Stimulated activated CD4-positive, alpha-beta T cell treated with anti-CD3 and anti-CD28 coated beads, Interleukin-15, amount 100 ng/mL, for 24 hours (primary cell): ENCODE measurements at places on chromosomes 11 and 22.

GRCh38 chr11:46048198-46048597 lies 73.1 kb downstream of the PHF21A start:
- no peak for DNase-seq

- no peak for DNase-seq
These were observed 395.9 kb upstream of the CCDC90B start for GRCh38 chr11:83681906-83682610.

GRCh38 chr11:64560139-64560771 lies 30.8 kb upstream of the SLC22A12 start:
- DNase-seq: no peak

DNA sequence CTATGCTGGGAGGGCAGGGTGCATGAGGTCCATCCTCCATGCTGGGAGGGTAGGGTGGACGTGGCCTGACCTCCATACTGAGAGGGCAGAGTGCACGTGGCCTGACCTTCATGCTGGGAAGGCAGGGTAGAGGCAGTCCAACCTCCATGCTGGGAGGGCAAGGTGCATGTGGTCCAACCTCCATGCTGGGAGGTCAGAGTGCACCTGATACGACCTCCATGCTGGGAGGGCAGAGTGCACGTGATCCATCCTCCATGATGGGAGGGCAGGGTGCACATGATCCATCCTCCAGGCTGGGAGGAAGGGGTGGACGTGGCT lies 622.2 kb downstream of the BRD1 start:
- DNase-seq: no peak

- peak; percentile 49 for DNase-seq
These were observed 759 bp downstream of the CPT1A start for GRCh38 chr11:68840661-68841653.

- no peak for DNase-seq
These were observed 97.0 kb upstream of the DRD2 start for GRCh38 chr11:113572136-113572735.

DNA sequence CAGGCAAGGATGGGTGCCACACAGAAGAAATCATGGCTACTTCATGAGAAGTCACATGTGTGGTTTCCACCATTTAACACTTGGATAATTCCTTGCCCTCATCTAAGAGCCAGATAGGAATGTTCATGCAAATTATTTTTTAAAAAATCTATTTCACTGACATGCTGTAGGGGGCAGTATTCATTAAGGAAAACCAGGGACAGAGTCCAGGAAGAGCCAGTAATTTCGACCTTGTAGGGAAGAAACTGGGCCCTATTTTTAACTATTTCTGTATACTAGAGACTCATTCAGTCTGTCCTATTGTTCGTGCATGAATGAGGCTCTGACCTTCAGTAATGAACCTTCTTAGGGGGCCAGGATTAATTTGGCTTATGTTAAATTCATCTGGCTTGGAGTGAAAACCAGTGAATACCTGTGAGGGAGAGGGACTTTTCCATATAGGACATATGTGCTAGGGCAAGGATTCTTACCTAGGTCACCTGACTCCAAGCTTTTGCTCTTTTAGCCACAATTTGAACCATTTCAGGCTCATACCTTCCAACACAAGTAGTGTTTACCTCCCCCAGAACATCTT lies 192.7 kb downstream of the NAV2 start:
- no peak for DNase-seq

- no peak for DNase-seq
These were observed 22.3 kb downstream of the TTLL1 start for GRCh38 chr22:43066844-43067385.

DNA sequence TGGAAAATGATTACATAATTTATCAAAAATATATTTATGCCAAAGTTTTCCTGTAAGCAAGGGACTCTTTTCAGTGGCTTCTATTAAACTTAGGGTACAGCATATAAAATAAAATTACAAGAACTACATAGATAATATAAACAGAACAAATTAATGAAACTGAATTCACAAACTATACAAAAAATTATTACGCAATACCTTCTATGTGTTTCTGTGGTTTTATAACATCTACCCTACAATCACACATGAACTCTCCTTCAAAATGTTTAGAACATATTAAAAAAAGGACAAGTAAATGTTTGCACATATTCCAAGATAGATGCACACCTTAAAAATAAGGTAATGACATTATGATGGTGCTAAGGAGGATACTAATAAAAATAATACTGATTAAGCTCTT lies 235.9 kb downstream of the CNTN5 start:
- no peak for DNase-seq
